ENCODE measurements at places on chromosomes 3 and 15.

DNA sequence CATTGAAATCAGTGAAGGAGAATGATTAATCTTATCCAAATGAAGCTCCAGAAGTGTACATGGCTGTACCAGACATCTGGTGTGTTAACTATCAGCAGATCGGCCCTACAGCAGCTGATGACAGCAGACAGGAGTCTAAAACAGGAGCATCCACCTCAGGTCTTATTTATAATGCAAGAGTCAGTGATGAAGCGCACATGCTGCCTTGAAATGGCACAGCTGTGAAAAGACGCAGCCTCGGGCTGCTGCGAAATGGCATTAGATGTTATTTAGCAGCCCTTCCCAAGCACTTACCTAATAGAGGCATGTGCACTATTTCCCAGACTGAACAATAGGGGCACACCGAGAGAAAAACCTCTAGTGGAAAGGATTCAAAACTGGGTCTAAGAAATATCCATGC, 472.3 kb upstream of the CBLB start:
- DNase-seq: no peak

- no peak for DNase-seq
Measured at GRCh38 chr3:112445839-112446238, 53.4 kb downstream of the BTLA start.

- DNase-seq: no peak
Measured at GRCh38 chr3:10628891-10629670, 123.7 kb upstream of the ATP2B2 start.

DNA sequence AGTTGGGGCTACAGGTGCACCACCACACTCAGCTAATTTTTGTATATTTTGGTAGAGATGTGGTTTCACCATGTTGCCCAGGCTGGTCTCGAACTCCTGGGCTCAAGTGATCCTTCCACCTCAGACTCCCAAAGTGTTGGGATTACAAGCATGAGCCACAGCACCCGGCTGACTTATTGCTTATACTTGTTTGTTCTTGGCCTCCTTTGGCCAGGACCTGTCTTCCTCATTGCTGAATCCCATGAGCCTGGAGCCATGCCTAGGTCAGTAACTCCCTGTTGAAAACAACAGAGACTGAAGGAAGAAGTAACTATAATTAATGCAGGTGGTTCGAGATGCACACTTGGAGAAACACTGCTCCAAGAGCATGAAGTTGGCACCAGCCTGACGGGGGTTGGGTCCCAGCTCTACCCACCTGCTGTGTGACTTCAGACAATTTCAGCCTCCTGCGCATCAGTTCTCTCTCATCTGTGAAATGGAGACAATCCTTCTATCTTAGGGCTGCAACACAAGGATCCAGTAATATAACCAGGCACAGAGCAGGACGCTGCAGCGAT, 38.9 kb downstream of the CPN2 start:
- DNase-seq: no peak

DNA sequence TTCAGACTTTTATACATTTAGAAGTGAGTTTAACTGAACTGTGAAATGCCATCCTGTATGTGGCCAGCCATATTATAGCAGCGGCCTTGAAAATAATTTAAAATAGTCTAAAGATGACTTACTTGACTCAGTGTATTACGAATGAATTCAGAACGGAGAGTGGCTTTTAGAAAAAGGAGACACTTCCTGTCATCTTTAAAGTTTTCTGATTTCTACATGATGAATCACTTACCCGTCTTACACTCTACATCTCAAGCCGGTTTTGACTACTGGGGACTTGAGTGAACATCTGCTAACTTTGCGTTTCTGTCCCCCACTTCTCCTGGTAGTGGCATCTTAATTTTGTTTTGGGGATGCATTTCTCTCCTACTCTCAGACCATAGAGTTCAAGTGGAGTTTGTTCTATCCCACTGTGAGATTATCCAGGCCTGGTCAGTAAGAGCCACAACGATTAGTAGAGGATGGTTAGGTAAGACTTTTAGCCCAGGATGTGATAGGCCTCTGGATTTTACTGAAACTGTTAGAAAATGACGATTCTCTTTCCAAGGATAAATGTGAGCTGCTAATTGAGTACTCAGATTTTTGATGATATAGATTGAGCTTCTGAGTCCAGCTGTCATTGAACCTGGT, 175.4 kb upstream of the CADPS start:
- no peak for DNase-seq

GRCh38 chr3:196645096-196645495, 5.6 kb downstream of the NRROS start:
- DNase-seq: no peak

- no peak for DNase-seq
Measured at GRCh38 chr3:188792793-188793192, 379.0 kb upstream of the TPRG1 start.

GRCh38 chr3:82287562-82287961, 526.1 kb upstream of the GBE1 start:
- DNase-seq: no peak

DNA sequence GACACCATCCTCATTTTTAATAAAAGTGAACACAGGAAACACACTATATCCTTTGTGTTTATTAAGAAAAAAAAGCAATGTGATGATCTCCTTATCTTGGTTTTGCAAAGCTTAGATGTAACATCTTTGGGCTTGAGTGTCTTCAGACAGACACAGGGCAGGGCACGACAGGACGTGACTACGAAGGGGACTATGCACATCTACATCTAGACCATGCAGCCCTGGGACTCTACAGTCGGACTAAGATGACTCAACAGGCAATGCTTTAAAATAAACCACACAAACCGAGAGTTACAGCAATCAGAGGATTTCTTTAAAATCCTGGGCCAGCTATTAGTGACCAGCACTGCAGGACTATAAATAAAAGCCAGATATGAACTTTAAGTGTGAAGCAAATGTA, 22.8 kb upstream of the TM2D3 start:
- DNase-seq: no peak

- no peak for DNase-seq
Measured at GRCh38 chr3:187340578-187340977, 27.6 kb upstream of the RTP4 start.

- no peak for DNase-seq
Measured at GRCh38 chr3:156449710-156450574, 105.0 kb downstream of the SSR3 start.

- DNase-seq: no peak
Measured at GRCh38 chr3:146493761-146494160, 24.4 kb upstream of the PLSCR2 start.

- DNase-seq: no peak
Measured at GRCh38 chr3:12943124-12944021, 102.0 kb upstream of the RPL32 start.

DNA sequence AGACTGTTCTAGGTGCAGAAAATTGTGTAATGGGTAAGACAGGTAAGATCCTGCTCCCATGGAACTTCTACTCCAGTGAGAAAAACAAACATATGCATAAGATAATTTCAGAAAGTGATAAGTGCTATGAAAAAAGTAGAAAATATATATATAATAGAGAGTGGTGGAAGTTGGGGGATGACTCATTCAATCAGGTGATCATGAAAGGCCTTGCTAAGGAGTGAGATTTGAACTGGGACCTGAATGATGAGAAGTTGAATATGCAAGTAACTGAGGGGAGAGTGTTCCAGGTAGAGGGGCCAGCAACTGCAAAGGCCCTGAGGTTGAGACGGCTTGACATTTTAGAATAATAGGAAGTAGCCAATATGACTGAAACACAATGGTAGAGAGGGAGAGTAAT, 92.3 kb upstream of the TNIK start:
- no peak for DNase-seq

DNA sequence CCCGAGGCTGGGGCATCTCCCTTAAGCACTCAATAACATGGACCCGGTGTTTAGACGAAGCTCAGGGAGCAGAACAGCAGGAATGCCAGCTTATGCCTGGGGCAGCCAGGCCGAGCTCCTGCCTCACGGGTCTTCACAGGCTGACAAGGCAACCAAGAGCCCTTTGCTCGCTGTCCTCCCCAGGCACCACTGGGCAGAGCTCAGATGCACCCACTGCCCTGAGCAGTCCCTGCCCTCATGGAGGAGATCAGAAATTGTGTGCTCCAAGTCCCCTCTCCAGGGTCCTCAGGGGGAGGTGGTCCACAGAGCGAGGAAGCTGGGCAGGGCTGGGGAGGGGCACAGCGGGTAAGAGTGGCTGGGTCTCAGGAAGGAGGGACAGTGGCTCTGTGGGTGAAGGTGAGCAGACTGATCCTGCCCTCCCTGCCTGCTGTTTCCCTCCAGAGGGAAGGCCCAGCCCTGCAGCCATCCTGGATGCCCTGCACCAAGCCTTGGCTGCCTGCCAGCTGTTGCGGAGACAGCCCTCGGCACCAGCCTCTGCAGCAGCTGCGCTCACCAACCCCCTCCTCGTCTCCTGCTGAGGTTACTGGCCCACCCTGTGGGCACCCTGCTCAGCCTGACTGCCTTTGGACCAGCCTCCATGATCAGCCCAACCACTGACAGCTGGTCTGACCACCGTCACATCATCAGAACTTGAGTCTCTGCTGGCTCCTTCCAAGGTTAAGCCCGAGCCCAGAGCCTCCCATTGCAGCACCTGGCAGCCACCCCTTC, 21.1 kb upstream of the GP9 start:
- no peak for DNase-seq

DNA sequence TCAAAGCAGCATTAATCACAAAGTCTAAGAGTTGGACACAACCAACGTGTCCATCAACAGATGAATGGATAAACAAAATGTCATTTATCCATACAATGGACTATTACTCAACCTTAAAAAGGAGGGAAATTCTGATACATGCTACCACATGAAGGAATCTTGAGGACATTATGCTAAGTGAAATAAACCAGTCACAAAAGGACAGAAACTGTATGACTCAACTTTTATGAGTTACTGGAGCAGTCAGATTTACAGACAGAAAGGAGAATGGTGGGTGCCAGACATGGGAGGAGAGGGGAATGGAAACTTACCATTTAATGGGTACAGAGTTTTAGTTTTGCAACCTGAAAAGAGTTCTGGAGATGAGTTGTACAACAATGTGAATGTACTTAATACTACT, 43.0 kb upstream of the SEC13 start:
- no peak for DNase-seq

DNA sequence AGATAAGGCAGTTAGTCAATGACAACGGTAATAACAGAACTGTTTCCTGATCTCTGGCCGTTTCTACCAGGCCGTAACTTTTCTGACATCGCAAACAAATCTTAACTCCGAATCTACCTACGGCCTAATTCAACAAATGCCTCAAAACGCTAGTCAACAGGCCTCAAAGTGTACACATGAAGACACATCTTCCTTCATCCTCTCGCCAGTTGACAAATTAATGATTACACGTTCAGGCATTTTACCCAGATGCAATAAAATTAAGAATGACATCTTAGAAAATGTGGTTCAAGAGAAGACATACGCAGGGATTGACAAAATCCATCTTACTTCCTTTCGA, 1.5 kb downstream of the SFMBT1 start:
- DNase-seq: no peak

GRCh38 chr15:88617031-88617722, 4.0 kb upstream of the AEN start:
- DNase-seq: no peak

DNA sequence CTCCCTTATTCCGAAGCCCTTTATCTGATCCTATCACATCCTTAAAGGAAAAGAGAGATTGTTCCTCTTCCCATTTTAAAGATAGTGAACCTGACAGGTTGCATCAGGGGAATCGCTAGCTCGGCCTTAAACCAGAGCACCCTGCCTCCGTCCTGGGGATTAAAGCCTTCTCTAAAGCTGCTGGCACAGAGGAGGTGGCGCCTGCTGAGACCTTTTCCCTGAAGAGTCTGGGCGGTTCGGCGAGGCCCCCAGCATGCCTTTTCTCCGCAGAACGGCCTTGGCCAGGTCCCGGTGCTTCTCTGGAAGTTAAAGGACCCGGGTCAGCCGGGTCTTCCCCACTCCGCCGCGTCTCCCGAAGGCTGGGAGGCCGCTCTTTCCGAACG, 593 bp downstream of the FAM219B start:
- DNase-seq: no peak

GRCh38 chr3:195239121-195239520, 31.8 kb downstream of the XXYLT1 start:
- no peak for DNase-seq

DNA sequence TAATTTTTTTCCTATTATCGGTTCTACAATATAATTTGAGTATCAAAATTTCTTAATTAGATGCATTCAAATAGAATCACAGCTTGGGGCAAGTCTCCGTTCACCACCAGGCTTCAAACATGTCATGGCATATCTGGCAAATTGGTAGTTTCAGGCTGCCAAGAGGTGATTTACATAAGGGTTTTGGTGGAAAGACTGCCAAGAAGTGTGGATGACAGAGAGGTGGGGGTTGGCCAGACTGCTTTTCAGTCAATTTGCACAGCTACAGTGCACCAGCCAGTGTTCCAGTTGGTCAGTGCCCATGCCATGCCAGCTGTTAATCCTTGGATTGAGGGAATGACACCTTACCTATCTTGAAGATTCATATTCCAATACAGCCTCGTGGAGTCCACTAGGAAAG, 8.4 kb upstream of the GSK3B start:
- DNase-seq: no peak

GRCh38 chr3:111577798-111578685, 17.1 kb downstream of the ZBED2 start:
- DNase-seq: peak; percentile 14

DNA sequence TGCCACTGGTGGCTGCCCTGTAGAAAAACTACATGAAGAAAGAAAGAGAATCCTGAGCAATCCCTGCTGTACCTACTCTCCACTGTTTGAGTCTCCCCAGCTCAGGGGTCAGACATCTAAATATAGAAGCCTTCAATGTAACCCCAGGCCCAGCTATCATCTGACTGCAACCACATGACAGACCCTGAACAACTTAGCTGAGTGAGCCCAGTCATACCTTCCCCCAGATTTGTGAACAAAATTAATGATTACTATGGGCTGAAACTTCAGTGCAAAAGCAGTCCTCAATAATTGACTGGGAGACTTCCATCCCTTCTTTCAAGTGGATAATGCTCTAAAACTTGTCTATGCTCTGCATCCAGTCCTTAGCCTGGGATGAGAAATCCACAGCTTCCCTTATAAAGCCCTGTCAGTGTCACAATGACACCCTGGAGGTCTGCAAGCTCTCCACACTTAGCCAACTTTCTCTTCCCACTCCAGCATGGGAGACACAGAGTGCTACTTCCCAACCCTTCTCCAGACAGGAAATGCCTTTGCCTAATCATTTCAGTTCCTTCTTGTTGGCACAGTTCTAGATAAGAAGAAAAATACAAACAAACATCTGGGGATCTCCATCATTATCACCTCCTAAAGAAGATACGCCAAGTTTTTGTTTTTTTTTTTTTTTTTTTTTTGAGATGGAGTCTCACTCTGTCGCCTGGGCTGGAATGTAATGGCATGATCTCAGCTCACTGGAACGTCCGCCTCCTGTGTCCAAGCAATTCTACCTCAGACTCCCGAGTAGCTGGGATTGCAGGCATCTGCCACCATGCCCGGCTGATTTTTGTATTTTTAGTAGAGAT, 198.5 kb upstream of the GADL1 start:
- no peak for DNase-seq

DNA sequence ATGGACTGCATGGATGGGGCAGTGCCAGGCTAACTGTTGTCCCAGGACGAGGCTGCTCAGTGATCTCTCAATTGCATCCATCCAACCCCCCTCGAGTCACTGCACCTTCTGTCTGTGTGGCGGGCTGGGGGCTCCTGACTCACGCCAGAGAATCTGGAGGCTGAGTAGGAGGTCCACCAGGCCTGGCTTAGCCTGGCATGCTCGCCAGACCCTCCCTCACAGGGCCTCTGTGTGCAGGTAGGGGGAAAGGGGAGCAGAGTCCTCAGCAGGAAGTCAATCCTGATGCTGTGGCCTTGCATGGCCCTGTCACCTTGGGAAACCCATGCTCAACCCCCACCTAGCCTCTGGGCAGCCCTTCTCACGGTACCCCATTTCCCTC, 140.6 kb downstream of the NUP210 start:
- DNase-seq: no peak

- DNase-seq: no peak
Measured at GRCh38 chr3:197256104-197256503, 42.3 kb downstream of the DLG1 start.

Data from NCI-H1930 (cell line).